Aorta (tissue), 5 donors: ENCODE measurements at places on chromosomes 13 and 19. TPM values are rescaled to one million over a fixed set of nuclear protein-coding genes. Genes with fewer than 3 reads are reported as not detected.
A peak's percentile ranks its signal among the peaks of the same experiment; 100 is the strongest.

DNA sequence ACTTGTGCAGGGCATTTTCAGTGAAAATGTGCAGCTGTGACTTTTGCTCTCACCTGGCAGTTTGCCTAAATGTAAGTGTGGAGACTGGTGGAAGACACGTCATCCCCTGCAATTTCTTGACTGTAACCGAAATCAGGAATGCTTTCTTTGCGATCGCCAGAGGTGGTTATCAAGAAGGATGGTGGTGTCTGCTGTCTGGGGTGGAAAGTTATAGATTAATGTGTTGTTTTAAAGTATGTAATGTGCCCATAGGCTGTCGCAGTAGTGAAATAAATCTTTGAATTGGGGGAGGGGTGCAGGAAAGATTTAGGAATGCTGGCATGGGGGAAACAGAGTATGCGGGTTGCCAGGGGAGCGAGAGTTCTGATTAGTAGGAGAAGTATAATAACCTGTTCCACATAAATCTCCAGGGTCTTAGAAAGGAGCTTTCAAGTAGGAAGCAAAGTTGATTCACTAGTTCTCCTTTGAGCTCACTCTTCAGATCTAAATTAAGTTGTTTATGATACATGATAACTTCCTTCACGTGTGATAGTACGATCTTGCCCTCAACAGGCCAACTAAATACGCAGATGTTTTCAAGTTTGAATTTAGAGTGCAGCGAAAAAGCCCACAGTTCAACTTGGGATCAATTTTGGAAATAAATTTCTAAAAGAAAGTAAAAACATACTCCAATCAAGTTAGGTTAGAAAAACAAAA lies 1520.0 kb upstream of the SLC10A2 start:
- H3K27me3 ChIP-seq: no peaks in the 10 kb centered on the region
- DNase-seq: no peak
- no peak overlapping the region for H3K4me3 ChIP-seq
- no peaks in the 10 kb centered on the region for H3K36me3 ChIP-seq

The KLHL1 gene
- not detected for total RNA-seq

The OR7A10 gene
- not detected for total RNA-seq

GRCh38 chr19:17079710-17080439 lies 4.3 kb downstream of the MYO9B start:
- peak overlapping the region; percentile 15 for H3K4me3 ChIP-seq
- peak; percentile 91 for DNase-seq
- H3K36me3 ChIP-seq: no peaks in the 10 kb centered on the region
- H3K4me1 ChIP-seq: peaks cover 4% of the 10 kb centered on the region

DNA sequence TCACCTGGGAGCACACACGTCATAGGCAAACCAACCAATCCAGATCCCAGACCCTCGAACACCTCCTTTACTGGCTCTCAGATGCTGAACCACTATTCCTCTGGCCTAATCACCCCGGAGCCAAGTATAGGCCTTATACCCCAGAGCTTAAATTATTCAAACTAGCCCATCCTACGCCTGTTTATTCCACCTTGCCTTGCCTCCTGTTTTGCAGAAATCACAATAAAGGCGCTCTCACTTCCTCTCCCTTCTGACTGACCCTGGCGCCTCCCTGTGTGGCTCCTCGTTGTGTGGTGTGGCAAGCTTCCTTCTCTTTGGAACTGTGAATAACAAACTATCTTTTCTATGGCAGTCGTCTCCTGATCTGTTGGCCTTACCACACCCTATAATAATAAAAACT lies 354.9 kb downstream of the ENOX1 start:
- no peaks in the 10 kb centered on the region for H3K27me3 ChIP-seq
- DNase-seq: no peak
- no peak overlapping the region for H3K27ac ChIP-seq
- H3K36me3 ChIP-seq: no peaks in the 10 kb centered on the region
- H3K4me1 ChIP-seq: peaks cover 5% of the 10 kb centered on the region

The ADGRE3 gene
- 0.63 TPM for total RNA-seq

The FCER2 gene
- 0.36 TPM for total RNA-seq

The PCP2 gene
- total RNA-seq: not detected

The GJB2 gene
- total RNA-seq: 3.3 TPM

GRCh38 chr13:32317716-32318465 lies 2.6 kb downstream of the BRCA2 start:
- no peaks in the 10 kb centered on the region for H3K27me3 ChIP-seq
- H3K4me3 ChIP-seq: no peak overlapping the region
- no peak for DNase-seq
- H3K4me1 ChIP-seq: no peaks in the 10 kb centered on the region
- no peak overlapping the region for H3K27ac ChIP-seq
- no peaks in the 10 kb centered on the region for H3K36me3 ChIP-seq
